Endothelial cell of umbilical vein (primary cell): ENCODE measurements at places on chromosomes 1 and 21.

GRCh38 chr1:43976045-43976444 is 1.3 kb downstream of the ATP6V0B start:
- peaks cover 31% of the 10 kb centered on the region for H3K4me1 ChIP-seq
- H3K36me3 ChIP-seq: no peaks in the 10 kb centered on the region
- H3K27me3 ChIP-seq: no peaks in the 10 kb centered on the region

GRCh38 chr1:59485171-59485570 is 188.3 kb downstream of the FGGY start:
- no peak for DNase-seq
- H3K36me3 ChIP-seq: no peaks in the 10 kb centered on the region
- peaks cover 19% of the 10 kb centered on the region for H3K4me1 ChIP-seq
- no peaks in the 10 kb centered on the region for H3K27me3 ChIP-seq

DNA sequence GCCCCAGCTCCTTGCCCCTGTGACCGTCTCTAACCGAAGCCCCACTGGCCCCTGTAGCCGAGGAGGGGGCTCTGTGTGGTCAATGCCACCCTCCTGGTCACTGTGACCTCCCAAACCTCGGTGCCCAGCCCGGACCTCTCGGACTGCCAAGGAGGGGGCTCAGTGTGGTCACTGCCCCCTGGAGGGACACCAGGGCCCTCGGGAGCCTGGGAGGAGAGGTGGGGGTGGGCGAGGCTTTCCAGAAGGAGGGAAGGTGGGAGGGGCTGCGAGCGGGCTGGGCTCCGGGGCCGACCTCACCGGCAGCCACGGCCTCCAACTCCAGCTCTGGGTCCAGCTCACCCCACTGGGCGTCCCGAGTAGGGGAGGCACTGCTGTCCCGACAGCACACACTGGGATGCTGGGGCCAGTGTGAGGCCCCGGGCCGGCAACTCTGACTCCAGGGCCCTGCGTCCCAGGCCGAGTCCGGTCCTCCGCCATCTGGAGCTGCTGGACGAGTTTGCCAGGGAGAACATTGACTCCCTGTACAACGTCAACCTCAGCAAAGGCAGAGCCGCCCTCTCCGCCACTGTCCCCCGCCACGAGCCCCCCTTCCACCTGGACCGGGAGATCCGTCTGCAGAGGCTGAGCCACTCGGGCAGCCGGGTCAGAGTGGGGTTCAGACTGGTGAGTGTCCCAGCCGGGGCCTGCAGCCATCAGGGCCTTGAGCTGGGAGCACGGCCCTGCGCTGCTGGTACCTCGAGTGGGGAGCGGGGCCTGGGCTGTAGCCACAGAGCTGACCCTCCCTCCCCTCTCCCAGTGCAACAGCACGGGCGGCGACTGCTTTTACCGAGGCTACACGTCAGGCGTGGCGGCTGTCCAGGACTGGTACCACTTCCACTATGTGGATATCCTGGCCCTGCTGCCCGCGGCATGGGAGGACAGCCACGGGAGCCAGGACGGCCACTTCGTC is 6.4 kb downstream of the SCNN1D start:
- H3K27ac ChIP-seq: no peak overlapping the region
- no peak for DNase-seq
- H3K4me1 ChIP-seq: peaks cover 2% of the 10 kb centered on the region
- no peak overlapping the region for H3K4me3 ChIP-seq

DNA sequence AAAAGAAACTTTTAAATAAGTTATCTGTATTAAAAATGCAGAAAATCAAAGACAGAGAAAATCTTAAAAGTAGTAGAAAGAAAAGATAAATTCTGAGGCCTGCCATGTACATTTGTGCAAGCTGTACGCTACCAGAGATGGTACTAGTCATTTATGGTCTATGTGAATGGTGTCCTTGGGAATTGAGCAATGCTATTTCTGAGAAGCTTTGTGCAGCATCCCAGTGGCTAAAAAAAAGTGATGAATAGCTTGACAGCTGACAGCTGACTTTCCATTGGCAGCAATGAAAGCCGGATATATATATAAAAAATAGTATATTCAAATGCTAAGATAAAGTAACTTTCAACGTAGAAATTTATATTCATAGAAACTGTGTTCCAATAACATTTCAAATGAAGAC is 58.8 kb upstream of the KCTD3 start:
- no peaks in the 10 kb centered on the region for H3K27me3 ChIP-seq
- H3K36me3 ChIP-seq: no peaks in the 10 kb centered on the region
- no peak for DNase-seq
- H3K4me3 ChIP-seq: no peak overlapping the region
- no peak overlapping the region for H3K27ac ChIP-seq
